ENCODE measurements at places on chromosomes 12 and 14.

DNA sequence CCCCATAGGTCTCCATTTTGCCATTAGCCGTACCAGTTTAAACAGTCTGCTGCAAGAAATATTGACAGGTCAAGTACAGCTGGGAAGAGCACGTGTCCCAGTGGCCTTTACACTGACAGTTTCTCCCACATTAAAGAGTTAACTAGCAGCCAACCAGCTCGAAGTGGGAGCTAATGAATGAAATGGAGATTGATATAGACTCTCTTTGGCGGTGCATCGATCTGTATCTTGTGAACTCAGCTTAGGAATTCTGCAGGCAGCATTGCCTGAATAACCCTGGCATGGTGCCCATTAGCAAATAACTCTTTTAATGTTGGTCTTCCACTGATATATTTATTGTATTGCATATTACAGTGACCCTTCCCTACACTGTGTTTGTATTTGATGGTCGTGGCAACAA lies 319.4 kb downstream of the EGLN3 start:
- DNase-seq, result no peak

GRCh38 chr12:31773867-31774266 lies 45.0 kb upstream of the AMN1 start:
- DNase-seq, result no peak

DNA sequence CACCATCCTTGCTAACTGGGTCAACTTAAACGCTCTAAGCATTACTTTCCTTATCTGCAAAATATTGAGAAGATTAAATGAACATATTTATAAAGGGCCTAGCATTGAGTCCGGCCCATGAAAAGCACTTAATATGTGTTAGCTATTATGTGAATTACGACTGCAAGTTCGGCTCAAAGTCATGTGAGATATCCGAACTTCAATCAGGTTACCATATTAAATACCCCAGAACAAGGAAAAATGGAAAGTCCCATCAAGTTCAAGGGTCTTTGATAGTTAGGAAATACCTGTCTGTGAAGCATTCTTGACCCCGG lies 487 bp upstream of the NRDE2 start:
- no peak for DNase-seq

- DNase-seq, result no peak
Measured at GRCh38 chr14:65369560-65369959, 43.0 kb upstream of the FUT8 start.

GRCh38 chr14:104977008-104977680 lies 1.0 kb downstream of the AHNAK2 start:
- DNase-seq, result peak; percentile 66

GRCh38 chr14:80425686-80426085 lies 214.4 kb upstream of the DIO2 start:
- no peak for DNase-seq

GRCh38 chr12:6078398-6079096 lies 45.9 kb downstream of the VWF start:
- DNase-seq, result no peak

DNA sequence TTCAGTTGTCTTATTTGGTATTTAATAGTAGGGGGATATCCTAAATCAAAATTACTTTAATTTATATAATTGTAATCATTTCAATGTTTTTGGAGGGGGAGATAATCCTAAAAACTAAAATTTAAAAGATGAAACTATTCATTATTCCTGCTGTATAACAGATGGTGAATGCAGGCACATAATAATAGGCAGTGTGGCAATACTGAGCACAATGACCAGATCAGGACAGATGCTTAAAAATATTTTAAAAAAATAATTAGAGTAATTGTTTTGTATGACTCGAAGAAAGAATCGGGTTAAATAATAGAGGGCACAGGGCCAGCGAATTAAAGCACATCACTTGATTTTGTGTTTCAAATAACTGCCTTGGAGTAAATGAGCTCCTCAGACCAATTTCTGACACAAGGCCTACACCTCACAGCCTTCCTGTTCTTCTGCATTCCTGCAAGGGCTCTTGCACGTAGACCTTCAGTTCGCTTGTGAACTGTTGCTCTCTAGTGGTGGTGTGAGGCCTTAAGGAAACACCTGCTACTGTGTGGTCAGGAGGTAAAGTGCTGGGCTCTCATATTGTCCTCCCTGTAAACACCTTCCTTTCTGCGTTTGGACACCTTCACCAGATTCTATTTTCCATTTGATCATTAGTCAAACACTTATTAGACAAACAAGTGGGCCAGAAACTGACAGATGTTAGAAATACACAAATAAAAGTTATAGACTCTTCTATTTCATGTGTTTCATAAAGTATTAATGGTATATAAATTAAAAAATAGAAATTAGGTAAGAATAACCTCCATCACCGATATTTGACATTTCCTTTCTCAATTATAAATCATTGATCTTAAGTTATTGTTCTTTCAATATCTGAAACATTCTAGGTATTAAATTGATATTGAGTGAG lies 29.3 kb upstream of the KLRF1 start:
- no peak for DNase-seq

DNA sequence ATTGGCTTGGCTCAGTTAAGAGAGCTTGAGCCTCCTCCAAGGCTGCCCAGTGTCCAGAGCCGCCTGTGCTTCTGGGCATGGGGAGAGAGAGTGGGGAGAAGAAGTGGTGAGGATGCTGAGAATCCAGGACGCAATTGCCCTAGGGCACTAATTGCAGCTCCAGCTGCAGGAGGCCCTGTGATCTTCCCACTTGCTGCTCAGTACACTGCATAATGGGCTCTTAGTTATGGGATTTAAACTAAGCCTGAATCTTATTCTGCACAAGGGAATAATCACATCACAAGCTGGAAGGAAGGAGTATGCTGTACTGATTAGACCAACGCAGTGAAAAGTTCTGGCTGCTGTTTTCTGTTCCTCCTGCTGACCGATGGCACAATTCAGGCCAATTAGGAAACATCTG lies 101.0 kb upstream of the PRMT8 start:
- no peak for DNase-seq

- no peak for DNase-seq
Measured at GRCh38 chr14:33742166-33742565, 208.7 kb downstream of the EGLN3 start.

GRCh38 chr14:94564381-94564780 lies 3.1 kb downstream of the SERPINA4 start:
- no peak for DNase-seq

DNA sequence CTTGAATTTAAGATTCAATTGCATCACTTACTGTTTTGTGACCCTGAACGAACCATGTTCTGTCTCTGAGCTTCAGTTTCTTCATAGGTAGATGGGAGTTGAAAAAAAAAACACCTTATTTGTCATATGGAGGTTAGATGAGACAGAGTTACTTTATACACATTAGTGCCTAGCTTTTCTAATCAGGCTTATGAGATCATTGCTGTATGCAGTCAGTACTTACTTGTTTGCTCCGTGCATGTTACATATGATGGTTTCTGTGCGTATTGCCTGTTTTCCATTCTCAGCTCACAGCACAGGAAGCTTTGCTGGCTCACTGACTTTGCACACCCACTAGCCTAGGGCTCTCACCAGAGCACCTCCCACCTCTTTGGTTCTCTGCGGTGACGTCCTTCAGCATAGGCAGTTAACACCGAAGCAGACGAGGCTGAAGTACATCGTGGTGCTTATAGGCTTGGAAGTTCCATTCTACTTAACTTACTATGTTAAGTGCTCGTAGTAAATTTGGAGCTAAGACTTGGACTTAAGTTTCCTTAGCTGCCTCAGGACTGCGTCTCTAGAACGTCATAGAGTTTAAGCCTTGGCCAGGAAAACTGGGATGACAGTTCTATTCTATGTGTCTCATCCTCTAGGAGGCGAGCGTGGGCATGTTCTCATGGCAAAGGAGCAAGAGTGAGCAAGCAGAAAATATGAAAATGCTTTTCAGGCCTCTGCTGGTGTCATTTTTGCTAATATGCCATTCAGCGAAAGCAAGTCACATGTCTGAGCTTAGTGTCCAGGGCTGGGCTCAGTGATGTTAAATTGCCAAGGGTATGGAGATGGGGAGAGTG lies 57.3 kb downstream of the NRXN3 start:
- peak; percentile 46 for DNase-seq

GRCh38 chr14:55975281-55975910 lies 142.8 kb upstream of the PELI2 start:
- no peak for DNase-seq

DNA sequence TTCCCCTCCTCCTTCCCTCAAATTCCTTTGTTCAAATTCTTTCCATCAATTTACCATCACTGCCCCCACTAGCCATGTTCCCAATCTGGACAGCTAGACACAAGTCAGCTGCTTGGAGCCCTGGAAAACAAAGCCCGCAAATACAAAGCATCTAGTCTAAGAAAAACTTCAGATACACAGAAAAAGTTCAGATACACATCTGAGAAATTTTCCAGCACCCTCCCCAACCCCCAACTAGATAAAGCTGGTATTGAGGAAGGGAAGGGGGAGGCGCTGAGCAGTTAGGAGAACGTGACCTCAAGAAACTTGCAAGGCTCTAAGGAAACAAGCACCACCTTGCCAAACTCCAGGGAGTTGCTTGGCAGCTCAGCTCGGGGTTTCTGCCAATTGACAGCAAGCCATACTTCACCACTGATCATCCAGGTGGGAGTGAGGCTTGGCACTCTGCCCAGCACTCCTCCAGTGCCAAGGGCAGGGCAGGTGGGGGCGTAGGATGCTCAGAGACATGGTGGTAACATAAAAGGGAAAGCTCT lies 5.1 kb upstream of the CNIH1 start:
- peak; percentile 41 for DNase-seq

DNA sequence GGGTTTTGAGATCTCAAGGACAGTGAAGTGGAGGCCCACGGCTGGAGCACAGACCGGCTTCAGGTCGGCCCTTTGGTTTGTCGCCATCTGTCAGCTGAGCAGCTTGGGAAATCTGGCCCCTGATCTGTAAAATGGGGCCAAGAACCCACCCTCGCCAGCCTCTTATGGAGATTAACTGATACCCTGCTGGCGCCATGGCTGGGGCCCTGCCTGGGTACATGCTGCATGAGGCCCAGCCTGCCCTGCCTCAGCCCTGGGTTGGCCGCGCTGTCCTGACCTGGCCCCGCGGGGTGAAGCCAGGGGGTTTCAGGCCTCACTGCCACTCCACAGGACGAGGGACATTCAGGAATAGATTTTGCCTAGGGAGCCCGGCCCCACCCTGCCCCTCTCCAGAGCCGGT lies 33.9 kb upstream of the MEG3 start:
- DNase-seq, result no peak

- DNase-seq, result peak; percentile 51
Measured at GRCh38 chr14:81801921-81802320, 268.3 kb upstream of the SEL1L start.

DNA sequence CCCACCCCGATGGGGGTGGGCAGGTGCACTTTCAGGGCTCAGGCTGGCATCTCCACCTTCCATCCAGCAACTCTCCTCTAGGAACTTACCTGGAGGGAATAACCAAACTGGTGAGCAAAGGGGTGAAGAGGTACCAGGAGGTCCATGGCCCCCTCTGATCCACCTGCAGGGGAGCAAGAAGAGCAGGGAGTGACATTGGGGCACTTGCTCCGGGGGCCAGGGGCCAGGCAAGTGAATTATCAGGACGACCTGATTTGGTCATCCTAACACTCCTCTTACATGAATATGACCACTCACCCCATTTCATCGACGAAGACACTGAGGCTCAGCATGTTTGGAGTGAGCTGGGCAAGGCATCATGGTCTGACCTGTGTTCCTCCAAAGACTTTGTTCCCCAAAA lies 6.0 kb downstream of the DIO3 start:
- DNase-seq, result peak; percentile 17

DNA sequence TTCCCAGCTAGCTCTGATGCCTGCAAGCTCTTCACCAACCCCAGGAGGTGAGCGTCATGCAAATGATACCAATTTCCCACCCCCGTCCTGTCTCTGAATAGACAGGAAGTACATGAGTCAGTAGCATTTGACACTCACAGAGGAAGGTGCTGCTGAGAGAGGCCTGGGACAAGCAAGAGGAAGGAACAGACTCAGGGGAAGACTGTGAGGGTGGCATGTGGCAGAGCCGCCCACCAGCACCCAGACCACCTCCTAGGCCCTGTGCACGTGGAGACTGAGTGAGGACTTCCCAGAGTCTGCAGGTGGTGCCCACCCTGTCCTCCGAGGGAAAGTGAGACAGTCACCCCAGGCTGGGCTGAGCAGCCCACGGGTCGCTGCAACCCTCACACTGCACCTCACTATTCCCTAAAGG lies 199.5 kb upstream of the SFSWAP start:
- DNase-seq, result no peak

GRCh38 chr14:57061009-57061711 lies 207.5 kb downstream of the EXOC5 start:
- no peak for DNase-seq

- no peak for DNase-seq
Measured at GRCh38 chr12:65997056-65997455, 133.5 kb downstream of the LLPH start.

DNA sequence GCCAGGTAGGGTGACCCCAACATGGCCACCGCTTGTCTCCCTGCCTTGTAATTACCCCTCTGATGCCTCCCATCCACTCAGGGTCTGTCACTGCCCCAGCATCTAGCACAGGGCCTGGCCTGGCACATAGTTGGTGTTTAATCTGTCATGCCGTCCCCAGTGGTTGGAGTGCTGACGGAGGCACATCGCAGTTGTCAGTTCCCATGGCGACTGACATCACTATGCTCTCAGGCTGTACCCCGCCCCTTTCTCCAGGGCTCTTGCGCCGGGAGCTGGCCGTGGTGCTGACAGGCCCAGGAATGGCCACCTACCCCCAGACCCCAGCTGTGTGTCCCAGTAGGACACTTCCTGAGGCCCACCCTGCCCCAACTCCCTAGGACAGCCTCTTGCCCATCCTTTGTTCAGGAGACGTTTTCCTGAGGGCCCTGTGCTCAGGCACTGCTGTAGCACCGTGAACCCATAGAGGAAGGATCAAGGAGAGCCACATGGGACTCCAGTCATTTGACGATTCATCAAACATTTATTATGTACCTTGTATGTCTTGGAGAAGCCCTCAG lies 23.0 kb downstream of the FAM222A start:
- DNase-seq, result no peak

- no peak for DNase-seq
Measured at GRCh38 chr14:61505815-61506809, 184.7 kb downstream of the PRKCH start.

DNA sequence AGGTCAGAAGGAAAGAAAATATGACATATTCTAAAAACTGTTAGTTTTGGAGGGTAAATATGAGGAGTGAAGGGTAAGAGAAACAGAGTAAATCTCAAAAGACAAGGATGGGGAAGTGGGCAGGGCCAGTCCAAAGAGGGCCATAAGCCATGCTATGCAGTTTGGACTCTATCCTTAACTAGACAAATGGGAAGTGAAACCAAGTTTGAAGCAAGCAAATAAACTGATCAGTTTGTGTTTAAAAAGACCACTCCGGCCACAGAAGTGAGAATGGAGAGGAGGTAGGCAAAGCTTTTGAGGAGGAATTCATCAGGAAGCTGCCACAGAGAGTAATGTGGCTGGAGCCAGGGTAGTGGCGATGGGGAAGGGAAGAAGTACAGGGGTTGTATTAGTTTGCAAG lies 37.5 kb upstream of the DAAM1 start:
- DNase-seq, result no peak

GRCh38 chr12:55051197-55051947 lies 31.6 kb downstream of the NEUROD4 start:
- DNase-seq, result no peak

GRCh38 chr14:25007832-25008231 lies 42.1 kb downstream of the STXBP6 start:
- DNase-seq, result peak; percentile 23
